Activated naive CD4-positive, alpha-beta T cell treated with anti-CD3 and anti-CD28 coated beads, Interleukin-2, amount 50 U/mL, for 72 hours (primary cell): ENCODE measurements at places on chromosomes 16 and 17. TPM values are rescaled to one million over a fixed set of nuclear protein-coding genes. Genes with fewer than 3 reads are reported as not detected.

GRCh38 chr17:81153340-81153803 is 11.9 kb upstream of the PVALEF start:
- no peak for DNase-seq

DNA sequence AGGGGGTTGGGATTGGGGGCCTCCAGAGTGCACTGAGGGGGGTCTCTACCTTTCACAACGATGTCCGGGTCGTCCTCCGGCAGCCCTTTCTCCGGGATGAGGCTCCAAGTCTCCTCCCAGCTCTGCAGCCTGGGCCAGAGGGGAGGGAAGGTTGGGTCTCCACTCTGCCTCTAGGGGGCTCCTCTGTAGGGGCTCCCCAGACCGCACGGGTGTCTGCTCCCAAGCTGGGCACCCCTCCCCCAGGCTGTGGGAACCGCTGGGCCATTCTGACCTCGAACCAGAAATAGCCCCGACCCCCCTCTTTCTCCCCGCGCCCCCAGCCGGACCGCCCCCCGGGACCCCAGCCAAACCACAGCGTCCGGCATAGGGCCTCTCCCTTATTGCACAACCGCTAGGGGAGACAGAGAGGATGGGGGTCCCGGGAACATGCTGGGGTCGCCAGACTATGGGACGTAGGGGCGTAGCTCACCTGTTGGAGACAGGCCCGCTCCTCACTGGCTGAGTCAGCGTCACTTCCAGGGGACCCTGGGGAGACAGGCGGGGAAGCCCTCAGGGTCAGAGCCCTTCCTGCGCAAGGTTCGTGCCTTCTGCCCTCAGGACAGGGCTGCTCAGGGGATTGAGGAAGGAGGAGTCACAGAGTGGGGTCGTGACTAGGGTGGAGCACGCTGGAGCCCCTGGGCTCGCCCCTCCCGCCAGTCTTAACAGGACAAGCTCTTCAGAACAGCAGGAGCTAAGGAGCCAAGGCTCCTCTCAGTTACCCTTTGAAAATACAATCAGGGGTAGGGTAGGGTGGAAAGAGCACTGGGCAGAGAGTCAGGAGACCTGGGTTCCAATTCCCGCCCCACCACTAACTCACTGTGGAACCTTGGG is 2.7 kb downstream of the PLEKHH3 start:
- no peak for DNase-seq

Gene ZSCAN10
- 0.14 TPM for total RNA-seq

DNA sequence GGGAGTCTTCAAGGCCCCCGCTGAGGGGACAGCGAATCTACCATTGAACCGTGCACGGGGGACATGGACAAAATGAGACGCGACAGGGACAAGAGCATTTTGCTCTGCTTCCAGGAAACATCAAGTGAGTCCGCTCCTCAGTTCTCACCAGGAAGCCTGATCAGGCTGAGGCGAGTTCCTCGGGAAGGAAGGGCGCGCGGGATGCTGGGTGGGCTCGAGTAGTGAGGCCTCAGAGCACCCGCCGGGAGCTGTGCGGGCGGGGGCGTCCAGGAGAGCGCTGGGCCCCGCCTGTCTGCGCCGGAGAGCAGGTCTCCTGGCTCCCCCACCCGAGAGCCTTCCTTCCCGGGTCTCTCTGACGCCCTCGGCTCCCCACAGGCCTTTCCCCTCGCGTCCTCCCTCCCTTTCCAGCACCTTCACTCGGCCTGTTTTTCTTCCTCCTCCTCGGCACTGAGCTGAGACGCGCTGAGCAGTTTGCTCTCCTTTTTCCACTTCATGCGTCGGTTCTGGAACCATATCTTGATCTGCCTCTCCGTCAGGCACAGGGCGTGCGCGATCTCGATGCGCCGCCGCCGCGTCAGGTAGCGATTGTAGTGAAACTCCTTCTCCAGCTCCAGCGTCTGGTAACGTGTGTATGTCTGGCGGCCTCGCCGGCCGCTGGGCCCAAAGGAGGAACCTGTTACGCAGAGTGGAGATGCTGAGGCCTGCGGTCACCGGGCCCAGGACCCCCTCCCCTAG is 2.6 kb upstream of the HOXB5 start:
- DNase-seq: no peak

DNA sequence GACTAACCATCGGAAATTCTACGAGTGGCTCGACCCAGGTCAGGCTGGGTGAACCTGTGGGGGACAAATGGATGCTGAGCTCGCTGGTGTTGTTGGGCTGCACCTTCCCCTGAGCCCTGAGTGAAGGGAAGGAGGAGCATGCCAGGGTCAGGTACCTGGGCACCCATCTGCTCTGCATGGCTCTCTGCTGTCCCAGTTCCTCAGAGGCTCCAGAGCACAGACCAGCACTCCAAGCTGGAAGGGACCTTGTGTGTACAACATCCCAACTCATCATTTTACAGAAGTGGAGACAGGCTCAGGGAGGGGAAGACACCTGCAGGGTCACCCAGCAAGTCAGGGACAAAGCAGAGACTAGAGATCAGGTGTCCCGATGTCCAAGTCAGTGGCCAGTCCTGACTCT is 84.9 kb upstream of the NLRP1 start:
- DNase-seq: no peak

Gene ALOX12
- not detected for total RNA-seq

GRCh38 chr16:9316008-9316407 is 224.6 kb downstream of the HAPSTR1 start:
- no peak for DNase-seq

DNA sequence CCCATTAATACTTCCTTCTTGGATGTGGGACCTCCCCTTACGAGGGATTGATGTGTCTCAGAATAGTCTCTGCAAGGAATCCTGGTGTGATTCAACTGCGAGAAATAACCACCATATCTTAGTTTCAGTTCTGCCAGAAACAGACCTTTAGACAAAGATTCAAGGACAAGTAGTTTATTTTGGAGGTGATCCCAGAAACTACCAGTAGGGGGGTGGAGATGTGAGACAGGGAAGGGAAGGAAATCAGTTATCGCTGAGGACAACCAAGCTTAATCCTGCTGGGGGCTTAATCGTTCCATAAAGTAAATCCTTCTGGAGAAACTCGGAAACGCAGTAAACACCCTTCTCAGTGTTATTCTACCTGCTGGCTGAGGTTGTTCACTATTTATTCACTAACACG is 5.0 kb upstream of the SDR42E1 start:
- no peak for DNase-seq

GRCh38 chr17:63966646-63967264 is 6.0 kb downstream of the SCN4A start:
- DNase-seq: no peak

GRCh38 chr16:58187665-58188421 is 10.1 kb downstream of the CSNK2A2 start:
- no peak for DNase-seq
